HS-5 (cell line): ENCODE measurements at places on chromosomes 11 and 22.

DNA sequence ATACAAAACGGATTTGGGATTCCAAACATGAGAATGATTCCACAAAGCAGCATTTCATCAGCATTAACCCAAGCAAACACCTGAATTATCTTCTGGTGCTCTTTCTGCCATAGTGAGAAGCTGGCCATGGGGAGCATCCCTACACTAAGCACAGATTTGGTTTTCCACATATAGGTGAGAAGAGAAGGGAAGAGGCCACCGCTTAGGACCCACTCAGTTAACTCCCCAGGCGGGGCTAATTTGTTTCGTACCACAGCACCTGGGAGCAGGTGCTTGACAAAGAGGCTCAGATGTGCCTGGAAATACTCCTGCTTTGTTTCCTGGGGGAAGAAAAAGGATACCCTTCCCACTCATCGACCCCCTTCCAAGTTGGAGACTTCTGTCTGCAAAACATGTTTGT lies 64.2 kb downstream of the RAB30 start:
- DNase-seq: no peak

GRCh38 chr22:27801616-27802345 lies at the start of gene MN1:
MN1 (minus strand) TSS chr22:27801756; CDS start chr22:27800543, 1,213 bp downstream.
- no peak for DNase-seq

GRCh38 chr11:64994318-64994717 lies 2.5 kb downstream of the BATF2 start:
- no peak for DNase-seq

- DNase-seq: no peak
Measured at GRCh38 chr11:134527382-134528243, 115.6 kb upstream of the B3GAT1 start.

DNA sequence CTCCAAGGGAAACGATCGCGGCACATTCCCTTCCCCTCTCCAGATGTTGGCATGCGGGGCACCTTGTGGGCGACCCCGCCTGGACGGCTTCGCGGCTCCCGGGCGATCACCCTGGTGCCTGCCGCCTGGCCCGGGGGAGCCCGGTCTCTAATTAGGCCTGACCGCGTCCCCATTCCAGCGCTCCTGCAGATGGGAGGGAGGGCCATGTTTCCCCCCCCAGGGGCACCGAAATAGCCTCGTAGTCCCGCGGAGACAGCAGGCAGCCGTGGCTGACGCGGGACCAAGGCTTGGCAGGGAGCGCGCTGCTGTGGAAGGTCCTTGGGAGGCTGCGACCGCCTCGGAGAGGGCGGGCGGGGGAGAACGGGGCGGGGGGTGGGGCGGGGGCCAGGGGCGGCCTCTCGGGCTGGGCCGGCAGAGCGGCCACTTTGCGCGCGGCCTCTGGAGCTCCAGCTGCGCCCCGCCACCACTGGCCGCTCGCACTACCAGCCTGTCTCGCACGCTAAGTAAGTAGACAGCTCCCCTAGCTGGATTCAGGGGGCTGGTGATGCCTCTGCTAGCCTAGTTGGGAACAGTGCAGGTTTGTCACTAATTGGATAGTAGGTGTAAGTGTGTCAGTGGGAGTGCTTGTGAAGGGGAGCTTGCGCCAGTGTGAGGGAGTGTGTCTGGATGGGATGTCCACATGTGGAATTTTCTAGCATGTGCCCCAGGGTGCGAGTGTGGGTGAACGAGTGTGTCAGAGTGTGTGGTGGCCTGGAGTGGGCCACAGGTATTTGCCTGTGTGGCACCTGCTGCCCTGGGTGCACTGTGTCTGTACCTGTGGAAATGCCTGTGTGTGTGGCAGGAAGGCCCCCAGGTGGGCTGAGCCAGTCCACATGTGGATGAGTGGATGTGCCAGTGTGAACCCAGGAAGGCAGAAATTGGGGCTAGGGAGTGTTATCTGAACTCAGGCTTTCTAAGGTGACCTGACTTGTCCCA lies at the start of gene INSC:
Gene INSC, plus strand, starts transcription at position 423 of the 975 bp plus-strand sequence. CDS start 34,252 bp downstream, outside the sequence.
- no peak for DNase-seq

GRCh38 chr11:35740061-35740799 lies 77.7 kb downstream of the TRIM44 start:
- DNase-seq: no peak

- DNase-seq: no peak
Measured at GRCh38 chr11:4881188-4881587, 512 bp upstream of the OR51T1 start.

- no peak for DNase-seq
Measured at GRCh38 chr11:12051287-12051662, 42.8 kb upstream of the DKK3 start.

- DNase-seq: no peak
Measured at GRCh38 chr11:27700351-27701301, at the start of gene BDNF. BDNF (minus strand) TSS chr11:27700455; CDS start chr11:27658564, 41,891 bp downstream.

DNA sequence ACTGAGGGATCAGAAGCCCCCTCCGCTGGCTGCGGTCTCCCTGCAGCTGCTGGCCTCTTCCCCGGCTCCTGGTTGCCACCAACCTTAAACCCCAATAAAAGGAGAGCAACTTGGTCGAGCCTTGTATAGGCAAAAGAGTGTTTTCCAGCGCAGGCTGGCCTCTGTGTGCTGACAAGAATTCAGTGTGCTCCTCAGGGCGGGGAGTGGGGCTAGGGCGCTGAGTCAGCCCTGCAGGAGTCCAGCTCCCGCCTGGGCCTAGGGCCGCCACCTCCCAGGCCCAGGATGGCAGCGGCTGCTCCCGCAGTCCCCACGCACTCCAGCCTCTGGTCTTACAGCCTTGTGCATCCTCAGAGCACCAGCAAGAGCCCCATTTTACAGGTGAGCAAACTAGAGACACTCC lies at the start of gene SHISAL1:
Gene SHISAL1, minus strand, starts transcription at position 186 of the 400 bp plus-strand sequence. CDS start 12,006 bp downstream, outside the sequence.
- no peak for DNase-seq

DNA sequence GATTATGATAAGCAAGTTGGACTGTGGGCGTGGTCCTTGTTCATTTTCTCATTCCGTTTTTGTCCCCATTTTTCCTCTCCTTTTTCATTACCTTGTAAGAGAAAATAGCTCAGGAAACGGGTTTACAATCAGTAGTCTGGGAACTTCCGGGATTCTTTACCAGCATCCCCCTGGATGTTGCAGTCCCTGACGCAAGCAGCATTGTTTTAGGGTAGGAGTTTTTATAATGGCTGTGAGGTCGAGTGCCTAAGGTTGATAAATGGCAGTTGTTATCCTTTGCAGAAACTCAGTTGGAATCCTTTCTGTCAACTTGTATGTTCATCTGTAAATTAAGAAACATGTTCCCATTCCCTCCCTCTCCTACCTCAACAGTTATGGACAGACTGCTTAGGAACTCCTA lies 68.3 kb downstream of the ARHGEF12 start:
- DNase-seq: no peak

DNA sequence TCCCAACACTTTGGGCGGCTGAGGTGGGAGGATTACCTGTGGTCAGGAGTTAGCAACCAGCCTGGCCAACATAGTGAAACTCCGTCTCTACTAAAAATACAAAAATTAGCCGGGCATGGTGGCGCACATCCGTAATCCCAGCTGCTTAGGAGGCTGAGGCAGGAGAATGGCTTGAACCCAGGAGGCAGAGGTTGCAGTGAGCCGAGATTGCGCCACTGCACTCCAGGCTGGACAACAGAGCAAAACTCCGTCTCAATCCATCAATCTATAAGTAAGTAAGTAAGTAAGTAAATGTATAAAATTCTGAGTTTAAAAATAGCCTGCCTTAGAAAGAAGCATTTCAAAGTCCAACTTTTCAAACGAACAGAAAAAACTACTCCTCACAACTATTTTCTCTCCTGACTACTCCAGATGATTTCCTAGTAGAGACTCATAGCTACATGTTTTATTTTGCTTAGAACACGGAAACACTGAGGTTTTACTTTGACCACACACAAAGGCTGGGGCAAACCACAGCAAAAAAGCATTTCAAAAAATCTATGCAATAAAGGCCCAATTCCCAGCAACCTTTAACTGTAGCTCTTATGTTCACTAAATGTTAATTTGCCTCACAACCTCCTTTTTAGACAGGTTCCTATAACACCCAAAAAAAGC lies 16.3 kb downstream of the SPTY2D1 start:
- DNase-seq: no peak

- no peak for DNase-seq
Measured at GRCh38 chr11:130077671-130078070, 8.0 kb downstream of the APLP2 start.

DNA sequence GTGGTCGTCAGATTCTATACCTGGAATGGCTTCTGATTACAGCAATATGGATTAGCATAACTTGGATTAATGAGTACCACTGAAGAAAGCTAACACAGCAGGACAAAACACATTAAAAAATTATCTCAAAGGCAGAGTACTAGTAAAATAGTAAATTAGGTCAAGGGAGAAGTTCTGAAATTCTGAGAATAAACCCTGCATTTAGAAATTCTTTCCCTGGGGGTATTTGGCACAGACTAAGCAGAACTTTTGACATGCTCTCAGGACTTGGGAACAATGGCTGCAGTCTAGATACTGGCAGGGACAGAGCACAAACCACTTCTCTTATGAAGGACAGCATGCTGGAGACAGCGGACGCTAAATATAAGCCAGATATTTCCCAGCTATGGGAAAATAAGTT lies 85.6 kb upstream of the GRIA4 start:
- DNase-seq: no peak

- no peak for DNase-seq
Measured at GRCh38 chr22:40703174-40703573, 23.9 kb downstream of the MCHR1 start.

DNA sequence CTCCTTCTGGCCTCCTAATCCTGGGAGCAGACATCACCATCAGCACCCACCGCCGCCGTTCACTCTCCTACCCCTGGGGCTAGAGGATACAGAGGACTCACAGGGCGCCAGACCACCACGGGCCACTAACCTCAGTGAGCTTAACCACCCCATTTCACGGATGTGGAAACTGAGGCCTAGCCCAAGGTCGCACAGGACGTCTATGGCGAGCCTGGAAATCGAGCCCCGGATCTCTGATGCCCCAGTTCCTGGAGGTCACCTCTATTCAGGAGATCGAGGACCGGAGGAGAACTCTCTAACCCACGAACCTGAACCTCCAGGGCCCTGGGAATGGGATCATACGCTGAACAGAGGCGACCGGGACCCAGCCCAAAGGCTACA lies 349 bp downstream of the TIMM10 start:
- no peak for DNase-seq

DNA sequence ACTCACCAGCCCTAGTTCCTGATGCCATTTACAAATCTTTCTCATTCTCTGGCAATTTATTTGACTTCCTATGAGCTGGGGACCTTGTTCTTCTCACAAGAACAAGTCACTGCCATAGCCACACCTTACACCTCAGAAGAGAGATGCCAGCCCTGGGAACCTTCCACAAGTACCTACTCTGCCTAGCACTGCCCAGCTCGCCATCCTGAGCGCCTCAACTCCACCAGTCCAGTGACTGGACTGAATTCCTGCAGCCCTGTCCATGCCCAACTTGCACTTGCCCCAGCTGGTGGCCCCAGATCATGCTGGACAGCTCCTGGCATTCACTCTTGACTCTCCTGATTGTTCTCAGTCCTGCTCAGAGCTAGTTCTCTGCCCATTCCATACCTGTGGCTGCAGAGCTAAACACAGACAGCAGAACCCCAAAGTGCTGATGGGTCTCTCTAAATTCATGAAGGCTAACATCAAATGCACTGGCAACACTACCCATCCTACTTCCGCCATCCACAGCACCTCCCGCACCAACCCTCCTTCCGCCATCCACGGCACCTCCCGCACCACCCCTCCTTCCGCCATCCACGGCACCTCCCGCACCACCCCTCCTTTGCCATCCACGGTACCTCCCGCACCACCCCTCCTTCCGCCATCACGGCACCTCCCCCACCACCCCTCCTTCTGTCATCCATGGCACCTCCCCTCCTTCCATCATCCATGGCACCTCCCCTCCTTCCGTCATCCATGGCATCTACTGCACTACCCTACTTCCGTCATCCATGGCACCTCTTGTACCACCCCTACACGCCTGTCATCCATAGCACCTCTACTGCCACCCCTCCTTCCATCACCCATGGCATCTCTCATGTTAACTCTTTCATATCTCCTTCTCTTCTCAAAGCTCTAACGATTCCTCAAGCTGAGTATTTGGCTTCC lies 23.6 kb upstream of the SLC25A1 start:
- no peak for DNase-seq

DNA sequence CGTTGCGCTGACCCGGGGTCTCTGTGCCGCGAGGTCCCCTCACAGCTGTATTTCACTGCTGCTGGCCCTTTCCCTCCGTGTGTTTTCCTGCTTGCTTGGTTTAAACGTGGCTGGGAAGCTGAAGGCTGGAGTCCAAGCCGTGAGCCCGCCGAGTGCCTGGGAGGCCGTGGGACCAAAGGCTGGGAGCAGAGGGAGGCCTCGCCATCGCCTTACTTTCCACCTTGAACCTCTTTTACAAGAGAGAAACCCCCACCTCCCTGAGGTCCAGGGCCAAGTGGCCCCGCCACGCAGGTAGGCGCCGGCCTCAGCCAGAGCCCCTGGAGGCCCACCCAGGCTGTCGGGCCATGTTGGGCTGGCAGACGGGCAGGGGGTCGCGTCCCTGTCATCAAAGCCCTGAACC lies 411.6 kb downstream of the TBC1D22A start:
- no peak for DNase-seq

GRCh38 chr11:10436224-10436623 lies 18.8 kb upstream of the AMPD3 start:
- no peak for DNase-seq

DNA sequence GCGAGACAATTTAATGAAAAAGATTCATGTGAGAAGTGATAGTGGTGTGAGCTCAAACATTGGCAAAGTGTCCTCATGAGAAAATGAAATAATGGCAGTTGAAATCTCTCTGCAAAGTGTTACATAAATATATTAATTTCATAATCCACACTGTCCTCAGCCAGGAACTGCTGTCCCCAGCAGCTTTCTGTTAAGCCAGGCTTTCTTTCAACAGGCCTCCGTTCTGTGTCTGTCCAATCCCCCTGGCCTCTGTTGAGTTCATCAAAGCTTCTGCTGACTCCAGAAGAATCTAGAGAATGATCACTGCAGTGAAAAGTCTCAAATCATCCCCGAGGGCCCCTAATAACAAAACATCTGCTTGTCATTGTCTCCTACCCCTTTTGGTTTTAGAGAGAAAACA lies 10.0 kb upstream of the ASCC2 start:
- DNase-seq: no peak

DNA sequence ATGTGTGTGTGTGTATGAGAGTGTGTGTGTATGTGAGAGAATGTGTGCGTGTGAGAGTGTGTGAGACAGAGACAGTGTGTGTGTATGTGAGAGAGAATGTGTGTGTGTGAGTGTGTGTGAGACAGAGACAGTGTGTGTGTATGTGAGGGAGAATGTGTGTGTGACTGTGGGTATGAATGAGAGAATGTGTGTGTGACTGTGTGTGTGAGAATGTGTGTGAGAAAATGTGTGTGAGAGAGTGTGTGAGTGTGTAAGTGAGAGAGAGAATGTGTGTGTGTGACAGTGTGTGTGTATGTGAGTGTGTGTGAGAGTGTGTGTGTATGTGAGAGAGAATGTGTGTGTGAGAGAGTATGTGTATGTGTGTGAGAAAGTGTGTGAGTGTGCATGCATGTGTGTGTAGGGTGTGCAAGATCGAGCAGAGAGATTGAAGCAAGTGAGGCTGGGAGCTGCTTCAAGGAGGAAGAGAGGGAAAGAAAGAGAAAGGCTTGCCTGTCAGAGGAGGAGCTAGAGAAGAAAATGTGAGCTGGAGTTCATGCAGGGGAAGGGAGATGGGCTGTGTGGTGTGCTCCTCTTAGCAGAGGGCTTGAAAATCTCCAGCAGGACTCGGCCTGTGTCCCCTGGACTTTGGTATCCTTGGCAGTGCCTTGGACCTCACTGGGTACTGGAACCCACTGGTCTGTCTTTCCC lies 27.7 kb upstream of the TP53I11 start:
- no peak for DNase-seq
